ENCODE measurements at places on chromosomes 3 and 15.

GRCh38 chr15:59170295-59171066, 36.2 kb upstream of the LDHAL6B start:
- DNase-seq: peak; percentile 78

- DNase-seq: no peak
Measured at GRCh38 chr15:75065467-75065850, 42.1 kb downstream of the PPCDC start.

- no peak for DNase-seq
Measured at GRCh38 chr15:70478251-70478990, 284.9 kb downstream of the UACA start.

DNA sequence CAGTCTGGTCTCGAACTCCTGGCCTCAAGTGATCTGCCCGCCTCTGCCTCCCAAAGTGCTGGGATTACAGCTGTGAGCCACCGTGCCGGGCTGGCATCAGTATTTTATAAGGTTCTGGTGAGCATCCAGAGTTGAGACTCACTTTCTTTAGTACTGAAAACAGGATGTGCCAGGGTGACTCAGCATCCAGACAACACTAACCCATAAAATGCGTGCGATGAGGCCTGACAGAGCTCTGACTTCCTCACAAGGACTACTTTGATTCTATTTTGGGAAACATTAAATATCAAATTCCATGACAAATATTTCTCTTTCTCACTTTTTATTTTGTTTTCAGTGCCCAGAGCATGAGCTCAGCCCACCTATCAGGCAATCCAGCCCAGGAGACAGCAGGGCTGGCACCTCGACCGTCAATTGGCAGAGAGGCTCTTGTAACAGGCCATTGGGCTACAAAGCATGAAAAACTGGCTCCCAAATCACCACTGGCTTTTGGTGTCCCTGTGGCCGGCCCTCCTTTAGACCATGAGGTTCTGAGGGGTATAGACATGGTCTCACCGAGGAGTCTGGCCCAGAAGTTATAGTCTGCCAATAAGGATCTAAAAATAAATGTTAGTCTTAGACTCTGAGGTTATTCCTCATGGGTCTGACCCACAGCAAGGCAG, 75.0 kb downstream of the FEM1B start:
- DNase-seq: peak; percentile 73

GRCh38 chr3:190807719-190808375, 54.6 kb downstream of the GMNC start:
- no peak for DNase-seq

GRCh38 chr15:73996267-73996666, 1.8 kb downstream of the PML start:
- no peak for DNase-seq

GRCh38 chr3:185311991-185312390, 50.9 kb upstream of the MAP3K13 start:
- DNase-seq: no peak

DNA sequence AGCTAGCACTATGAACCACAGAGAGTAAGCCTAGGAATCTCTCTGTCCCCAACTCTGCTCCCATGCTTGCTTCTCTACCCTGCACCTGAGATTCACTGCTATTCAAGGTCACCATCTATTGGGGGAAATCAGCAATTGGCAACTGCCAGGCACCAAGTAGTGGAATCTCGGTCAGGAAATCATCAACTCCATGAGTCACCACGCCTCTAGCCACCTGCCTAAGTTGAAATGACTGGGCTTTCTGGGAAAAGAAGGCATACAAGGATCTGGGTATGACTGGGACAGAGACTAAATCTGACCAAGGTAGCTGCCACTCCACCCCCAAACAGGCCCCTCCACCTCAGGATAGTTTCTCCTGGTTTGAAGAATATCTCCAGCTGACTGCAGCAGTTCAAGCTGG, 464.1 kb upstream of the CBLB start:
- DNase-seq: no peak

GRCh38 chr3:120102674-120103073, 8.4 kb upstream of the GSK3B start:
- DNase-seq: no peak

DNA sequence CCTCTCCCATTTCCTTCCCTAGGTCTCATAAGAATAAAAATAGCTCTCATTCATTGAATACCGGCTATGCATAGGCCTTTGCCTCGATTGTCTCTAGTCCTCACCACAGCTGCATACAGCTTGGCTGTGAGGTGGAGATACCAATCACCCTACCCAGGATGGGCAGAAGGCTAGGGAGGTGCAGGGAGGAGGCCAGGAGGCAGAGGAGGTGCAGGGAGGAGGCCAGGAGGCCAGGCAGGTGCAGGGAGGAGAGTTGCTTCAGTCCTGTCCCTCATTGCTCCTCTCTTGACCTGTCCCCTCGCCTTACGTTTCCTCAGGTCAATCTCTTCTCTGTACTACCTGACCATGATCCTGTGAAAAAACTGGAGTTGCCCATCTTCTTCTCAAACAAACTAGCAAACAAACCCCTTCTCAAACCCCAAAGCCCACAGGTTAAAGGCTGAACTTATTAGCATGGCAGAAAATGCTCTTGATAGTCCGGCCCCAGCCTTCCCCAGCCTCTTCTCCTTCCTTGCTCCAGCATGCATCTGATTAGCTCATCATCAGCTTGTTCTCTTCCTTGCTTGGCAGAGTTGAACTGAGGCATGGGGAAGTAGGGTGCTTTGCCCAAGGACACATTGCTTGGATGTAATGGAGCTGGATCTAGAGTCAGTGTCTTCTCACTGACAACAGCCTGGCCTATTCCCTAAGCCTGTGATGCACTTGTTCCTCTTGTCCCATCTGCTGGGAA, 15.8 kb downstream of the PODXL2 start:
- no peak for DNase-seq

- DNase-seq: no peak
Measured at GRCh38 chr3:187809612-187809991, 64.3 kb upstream of the BCL6 start.

DNA sequence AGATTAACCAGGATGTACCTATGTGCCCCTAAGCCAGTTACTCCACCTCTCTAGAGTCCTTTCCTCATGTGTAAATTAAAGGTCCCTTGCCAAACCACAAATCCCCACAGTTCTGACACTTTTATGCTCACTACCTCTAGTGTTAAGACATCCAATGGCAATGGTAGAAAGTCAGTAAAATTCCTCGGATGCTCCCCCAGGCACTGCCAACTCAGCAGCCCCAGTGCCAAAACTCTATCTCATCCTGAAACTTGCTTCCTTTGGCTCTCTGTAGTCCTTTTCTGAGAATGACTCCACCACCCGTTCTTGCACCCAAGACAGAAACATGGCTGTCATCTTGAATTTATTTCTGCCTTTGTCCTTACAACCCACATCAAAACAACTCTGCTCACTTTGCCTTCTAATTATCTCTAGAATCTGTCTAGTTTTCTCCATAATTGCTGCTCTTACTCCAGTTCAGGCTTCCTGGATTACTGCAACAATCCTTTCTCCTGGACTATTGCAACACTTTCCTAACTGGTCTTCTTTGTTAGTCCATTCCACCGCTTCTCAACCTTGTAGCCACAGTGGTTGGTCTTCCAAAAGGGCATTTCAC, 41.6 kb downstream of the MB21D2 start:
- no peak for DNase-seq

GRCh38 chr3:195023576-195023975, 247.4 kb downstream of the XXYLT1 start:
- DNase-seq: no peak

DNA sequence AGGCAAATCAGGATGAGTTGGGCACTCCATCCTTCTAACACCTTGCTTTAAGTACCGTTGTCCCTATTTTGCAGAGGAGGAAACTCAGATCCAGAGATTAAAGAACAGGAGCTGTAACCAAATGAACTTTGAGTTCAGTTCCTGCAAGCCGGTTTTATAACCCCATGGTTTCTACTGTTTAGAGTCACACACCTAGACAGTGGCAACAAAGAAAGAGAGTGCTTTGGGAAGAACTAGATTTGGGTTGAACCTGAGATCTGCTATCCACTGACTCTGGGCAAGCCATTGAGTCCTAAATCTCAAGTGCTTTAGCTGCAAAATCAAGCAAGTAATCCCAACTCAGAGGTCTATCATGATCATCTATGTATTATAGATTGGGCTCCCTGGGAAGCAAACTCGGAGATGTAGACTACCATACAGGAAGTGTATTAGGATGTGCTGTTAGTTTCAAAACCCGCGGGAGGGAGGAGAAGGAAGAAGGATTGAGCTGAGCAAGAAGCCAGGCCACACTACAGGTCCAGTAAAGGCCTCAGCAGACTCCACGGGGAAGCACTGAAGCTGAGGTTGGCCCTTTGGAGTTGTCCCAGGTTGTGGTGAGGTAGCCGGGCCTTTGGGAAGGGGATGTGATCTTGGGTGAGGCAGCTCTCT, 42.2 kb downstream of the SRGAP3 start:
- no peak for DNase-seq

GRCh38 chr3:124158168-124158881, 166.4 kb upstream of the ROPN1 start:
- DNase-seq: no peak

GRCh38 chr15:37220949-37221670, 120.8 kb upstream of the MEIS2 start:
- DNase-seq: no peak

GRCh38 chr3:132405188-132405587, 12.1 kb upstream of the DNAJC13 start:
- no peak for DNase-seq

GRCh38 chr3:71227270-71227661, 356.3 kb downstream of the FOXP1 start:
- no peak for DNase-seq

- DNase-seq: no peak
Measured at GRCh38 chr3:100761211-100761942, 52.1 kb downstream of the TFG start.

- peak; percentile 16 for DNase-seq
Measured at GRCh38 chr3:115806501-115806900, 183.2 kb downstream of the GAP43 start.

GRCh38 chr3:127518456-127519081, 72.0 kb downstream of the TPRA1 start:
- DNase-seq: no peak

- no peak for DNase-seq
Measured at GRCh38 chr3:146100180-146100579, 60.8 kb downstream of the PLOD2 start.

- DNase-seq: peak; percentile 60
Measured at GRCh38 chr15:73908030-73908821, 18.0 kb upstream of the LOXL1 start.

DNA sequence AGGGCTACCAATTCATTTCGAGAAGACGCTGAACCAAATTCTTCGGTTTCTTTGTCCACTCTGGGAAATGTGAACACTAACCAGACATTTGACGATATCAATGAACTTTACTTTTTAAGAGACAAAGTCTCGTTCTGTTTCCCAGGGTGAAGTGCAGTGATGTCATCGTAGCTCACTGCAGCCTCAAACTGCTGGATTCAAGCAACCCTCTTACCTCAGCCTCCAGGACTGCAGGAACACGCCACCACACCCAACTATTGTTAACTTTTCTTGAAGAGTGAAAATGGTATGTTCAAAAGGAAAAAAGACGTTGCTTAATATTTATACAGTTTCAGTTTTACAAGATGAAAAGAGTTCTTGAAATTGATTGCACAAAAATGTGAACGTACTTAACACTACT, 30.6 kb downstream of the MB21D2 start:
- peak; percentile 32 for DNase-seq

GRCh38 chr15:73957785-73958184, 31.5 kb downstream of the LOXL1 start:
- DNase-seq: no peak

- no peak for DNase-seq
Measured at GRCh38 chr3:18898911-18899310, 249.4 kb upstream of the KCNH8 start.

DNA sequence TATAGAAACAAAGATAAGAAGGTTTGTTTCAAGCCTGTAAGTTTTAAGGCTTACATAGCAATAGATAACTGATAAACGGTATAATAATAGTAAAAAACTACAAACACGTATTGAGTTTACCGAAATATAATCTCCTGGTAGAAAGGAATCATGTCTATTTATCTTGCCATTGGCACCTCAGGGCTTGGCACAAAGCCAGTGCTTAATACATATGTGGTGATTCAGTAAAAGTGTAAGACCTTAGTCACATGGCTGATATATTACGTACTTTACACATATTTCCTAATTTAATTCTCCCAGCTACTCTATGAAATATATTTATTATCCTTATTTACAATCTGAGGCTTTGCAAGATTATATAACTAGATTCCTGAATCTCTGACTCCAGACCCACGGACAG, 32.0 kb upstream of the SLCO3A1 start:
- DNase-seq: no peak

DNA sequence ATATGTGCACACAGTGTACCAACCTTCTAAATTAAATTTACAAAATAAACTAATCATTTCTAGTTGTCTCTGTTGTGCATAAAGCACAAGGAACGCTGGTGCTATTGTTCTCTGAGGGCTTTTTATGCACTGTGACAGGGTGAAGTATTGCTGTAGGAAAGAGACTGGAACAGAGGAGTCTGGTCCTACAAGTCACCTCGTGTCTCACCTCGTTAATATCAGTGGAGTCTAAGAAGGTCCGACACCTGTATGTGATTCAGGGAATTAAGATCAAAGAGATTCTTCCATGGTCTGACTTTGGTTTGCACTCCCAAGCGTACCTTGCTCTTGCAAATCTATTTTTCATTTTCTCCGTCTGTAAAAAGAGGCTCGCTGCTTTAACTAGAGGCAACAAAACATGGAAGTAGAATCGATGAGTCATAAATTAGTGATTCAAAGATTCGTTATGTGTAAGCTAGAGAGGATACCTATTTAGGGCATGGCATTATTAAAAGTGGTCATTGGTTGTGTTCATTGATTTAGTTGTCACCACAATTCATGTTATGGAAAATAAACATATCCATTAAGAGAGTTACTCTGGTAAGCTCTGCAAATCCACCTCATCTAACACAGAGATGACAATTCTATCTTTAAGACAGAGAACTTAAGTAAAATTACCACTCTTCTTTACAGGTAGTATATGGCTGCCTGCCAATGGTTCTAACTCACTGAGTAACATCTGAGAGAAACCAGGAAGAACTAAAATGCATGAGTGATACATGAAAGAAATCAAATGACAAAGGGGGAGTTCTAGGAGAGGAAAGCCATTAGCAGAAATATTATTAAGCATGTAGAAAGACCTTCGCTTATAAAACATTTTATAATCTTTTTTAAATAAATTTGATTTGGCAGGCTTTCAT, 219.4 kb upstream of the GBE1 start:
- DNase-seq: no peak

DNA sequence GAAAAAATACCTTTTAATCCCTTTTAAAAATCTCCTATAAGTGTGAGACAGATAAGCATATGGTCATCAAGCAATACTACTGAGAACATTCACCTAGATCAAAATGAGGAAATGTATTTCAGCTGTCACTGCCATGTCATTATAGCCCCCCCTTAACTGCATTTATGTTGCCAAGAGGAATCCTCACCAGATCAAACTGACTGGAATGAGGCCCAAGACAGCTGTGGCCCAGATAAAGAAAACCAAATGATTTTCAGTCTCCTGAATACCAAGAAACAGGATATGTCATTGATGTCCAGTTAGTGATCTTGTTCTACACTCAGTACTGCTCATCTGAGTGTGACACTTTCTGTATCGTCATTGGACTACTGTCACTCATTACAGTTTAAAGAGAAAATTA, 35.1 kb upstream of the CPB1 start:
- no peak for DNase-seq

GRCh38 chr3:53254509-53255422, 1.1 kb downstream of the TKT start:
- peak; percentile 34 for DNase-seq

- DNase-seq: no peak
Measured at GRCh38 chr3:43207628-43208085, 78.7 kb upstream of the SNRK start.

- DNase-seq: no peak
Measured at GRCh38 chr15:67176195-67176971, 78.1 kb downstream of the AAGAB start.

Data from fibroblast of the conjunctiva (primary cell).